ENCODE measurements at places on chromosomes 7 and 10. TPM values are rescaled to one million over a fixed set of nuclear protein-coding genes. Genes with fewer than 3 reads are reported as not detected.

PTPRZ1 gene
- 0.71 TPM for total RNA-seq

DNA sequence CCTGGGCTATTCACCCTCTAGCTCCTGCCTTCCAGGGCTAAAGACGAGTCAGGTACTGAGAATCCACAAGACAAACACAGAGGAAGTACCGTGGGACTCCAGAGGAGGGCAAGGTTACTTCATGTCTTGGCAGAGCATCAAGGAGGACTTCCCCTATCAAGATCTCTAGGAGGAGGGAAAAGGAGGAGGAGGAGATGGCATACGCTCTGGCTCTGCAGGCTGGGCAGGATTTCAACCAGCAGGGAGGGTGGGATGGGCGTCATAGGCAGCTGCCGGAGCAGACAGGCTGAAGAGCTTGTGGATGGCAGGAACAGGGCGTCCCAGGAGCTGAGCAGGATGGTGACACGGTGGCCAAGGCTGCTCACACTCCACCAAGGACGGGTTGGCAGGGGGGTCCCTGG is 21.3 kb downstream of the MDH2 start:
- peaks cover 10% of the 10 kb centered on the region for H3K4me1 ChIP-seq
- peak overlapping the region; percentile 74 for H3K27ac ChIP-seq
- H3K27me3 ChIP-seq: no peaks in the 10 kb centered on the region
- no peak overlapping the region for H3K4me3 ChIP-seq

CEP55 gene
- 1.3 TPM for total RNA-seq

GRCh38 chr7:18896343-18896975 is 221.0 kb downstream of the TWIST1 start:
- H3K4me1 ChIP-seq: no peaks in the 10 kb centered on the region
- no peak overlapping the region for H3K4me3 ChIP-seq
- DNase-seq: no peak
- H3K36me3 ChIP-seq: no peaks in the 10 kb centered on the region
- H3K27me3 ChIP-seq: no peaks in the 10 kb centered on the region
- H3K27ac ChIP-seq: no peak overlapping the region

DNA sequence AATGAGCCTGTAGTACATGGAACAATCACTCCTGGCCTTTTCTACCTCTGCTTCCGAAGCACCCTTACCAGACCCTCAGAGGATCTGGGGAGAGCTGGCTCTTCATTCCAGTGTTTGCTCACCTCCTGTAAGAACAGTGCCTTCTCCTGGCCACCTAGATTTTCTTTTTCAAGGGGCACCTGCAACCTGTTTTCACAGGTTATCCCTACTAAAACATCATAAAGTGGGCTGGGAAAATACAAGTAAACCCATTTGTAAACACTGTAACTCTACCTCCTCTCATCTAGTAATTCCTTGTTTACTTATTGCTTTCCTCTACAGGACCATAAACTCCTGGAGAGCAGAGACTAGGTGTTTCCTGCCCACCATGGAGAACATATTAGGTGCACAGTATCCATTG is 1.1 kb downstream of the PIK3AP1 start:
- no peak for DNase-seq
- no peaks in the 10 kb centered on the region for H3K36me3 ChIP-seq
- peaks cover 8% of the 10 kb centered on the region for H3K4me1 ChIP-seq
- H3K4me3 ChIP-seq: peak overlapping the region; percentile 80

- no peaks in the 10 kb centered on the region for H3K4me1 ChIP-seq
- no peaks in the 10 kb centered on the region for H3K27me3 ChIP-seq
- no peak overlapping the region for H3K4me3 ChIP-seq
- H3K36me3 ChIP-seq: peaks cover 3% of the 10 kb centered on the region
- no peak for DNase-seq
- no peak overlapping the region for H3K27ac ChIP-seq
Observed at GRCh38 chr7:30841801-30842541, 69.7 kb upstream of the AQP1 start.

DNA sequence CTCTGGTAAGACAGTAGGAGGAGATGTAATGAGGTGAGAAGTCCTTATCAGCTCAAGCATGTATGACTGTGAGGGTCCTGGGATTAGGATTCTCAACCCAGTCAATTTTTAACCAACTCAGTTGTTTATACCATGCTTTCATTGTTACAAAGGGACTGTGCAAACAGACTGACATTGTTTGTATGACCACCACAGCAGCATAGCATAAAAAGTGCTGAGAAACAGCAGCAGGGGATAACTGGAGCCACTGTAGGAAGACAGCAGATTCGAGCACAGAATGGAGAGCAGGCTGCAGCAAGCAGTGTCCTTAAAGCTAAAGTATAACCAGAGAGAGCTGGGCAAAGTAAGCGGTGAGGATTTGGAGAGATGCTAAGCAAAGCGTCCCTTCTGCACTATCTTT is 829.5 kb downstream of the REEP3 start:
- H3K4me1 ChIP-seq: no peaks in the 10 kb centered on the region
- H3K4me3 ChIP-seq: no peak overlapping the region
- no peaks in the 10 kb centered on the region for H3K27me3 ChIP-seq
- H3K27ac ChIP-seq: no peak overlapping the region

DEPP1 gene
- total RNA-seq: 85.0 TPM

DNA sequence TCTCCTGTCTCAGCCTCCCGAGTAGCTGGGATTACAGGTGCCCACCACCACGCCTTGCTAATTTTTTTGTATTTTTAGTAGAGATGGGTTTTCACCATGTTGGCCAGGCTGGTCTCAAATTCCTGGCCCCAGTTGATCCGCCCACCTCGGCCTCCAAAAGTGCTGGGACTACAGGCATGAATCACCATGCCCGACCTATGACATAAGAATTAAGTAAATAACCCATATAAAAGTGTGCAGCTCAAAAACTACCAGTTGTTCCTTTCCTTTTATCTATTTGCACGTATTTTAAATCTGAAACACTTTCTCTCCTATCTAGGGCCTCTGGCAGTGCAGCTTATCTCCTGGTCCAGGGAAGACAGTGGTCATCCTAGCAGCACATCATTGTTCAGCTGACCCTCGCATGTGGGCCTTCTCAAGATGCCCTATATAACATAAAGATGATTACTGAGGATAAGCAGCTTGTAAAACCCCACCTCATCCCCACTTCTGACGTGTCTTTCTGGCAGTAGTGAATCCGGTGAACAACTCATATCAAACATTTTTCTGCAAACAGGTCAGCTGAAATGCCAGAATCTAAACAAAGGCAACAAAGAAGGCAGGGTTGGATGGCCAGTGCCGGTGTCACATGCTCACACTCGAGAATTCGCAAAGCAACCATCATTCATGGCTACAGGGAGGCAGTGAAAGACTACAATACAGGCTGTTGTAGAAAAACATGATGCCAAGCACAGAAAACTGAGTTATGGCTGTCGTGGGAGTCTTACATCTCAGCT is 36.0 kb upstream of the KCNIP2 start:
- no peaks in the 10 kb centered on the region for H3K4me1 ChIP-seq
- no peak overlapping the region for H3K4me3 ChIP-seq
- no peaks in the 10 kb centered on the region for H3K36me3 ChIP-seq
- no peak for DNase-seq
- no peak overlapping the region for H3K27ac ChIP-seq

PKD1L1 gene
- not detected for total RNA-seq

GIMAP8 gene
- 12.0 TPM for total RNA-seq

DNA sequence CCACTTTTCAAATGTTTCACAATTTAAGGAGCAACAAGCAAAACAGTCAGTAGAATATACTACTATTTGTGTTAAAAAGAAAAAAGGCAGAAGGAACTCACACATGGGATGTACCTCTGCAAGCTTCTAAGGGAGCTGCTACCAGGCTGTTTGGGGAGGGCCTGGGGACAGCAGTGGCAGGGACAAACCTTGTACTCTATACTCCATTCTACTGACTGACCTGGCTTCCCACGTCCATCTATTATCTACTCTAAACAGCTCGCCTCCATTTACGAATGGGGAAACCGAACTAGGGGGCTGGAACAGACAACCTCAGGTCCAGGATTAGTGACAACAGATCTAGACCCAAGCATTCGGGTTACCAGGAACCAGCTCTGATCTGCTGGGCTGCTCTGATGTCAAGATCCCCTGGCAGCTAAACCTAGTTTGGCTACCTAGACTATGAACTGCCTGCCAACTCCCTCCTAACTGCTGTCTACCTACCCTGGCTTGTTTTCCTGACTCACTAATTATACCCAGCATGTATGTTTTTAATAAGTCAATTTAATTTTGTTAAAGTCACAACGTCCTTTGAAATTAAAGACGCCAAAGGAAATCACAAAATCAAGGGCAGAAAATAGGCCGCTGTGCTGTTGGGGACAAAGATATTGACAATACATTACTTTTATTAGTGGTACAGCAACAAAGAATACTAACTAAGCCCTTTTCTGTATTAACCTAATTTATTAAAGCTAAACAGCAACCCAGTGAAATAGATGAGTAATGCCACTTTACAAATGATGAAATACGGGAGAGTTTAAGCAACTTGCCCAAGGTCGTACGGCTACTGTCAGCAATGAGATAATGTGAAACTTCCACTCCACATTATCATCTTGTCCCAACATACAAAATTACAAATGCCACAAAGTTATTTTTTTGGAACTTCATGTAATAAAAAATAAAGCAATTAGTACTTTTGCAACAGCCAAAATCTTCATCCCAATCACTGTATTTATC is 5.3 kb downstream of the PSAP start:
- no peak overlapping the region for H3K4me3 ChIP-seq
- peak overlapping the region; percentile 99 for H3K27ac ChIP-seq
- DNase-seq: no peak

- no peak overlapping the region for H3K4me3 ChIP-seq
- H3K27me3 ChIP-seq: no peaks in the 10 kb centered on the region
- DNase-seq: no peak
- H3K36me3 ChIP-seq: no peaks in the 10 kb centered on the region
- H3K4me1 ChIP-seq: peaks cover 24% of the 10 kb centered on the region
Observed at GRCh38 chr7:117041007-117041406, 87.7 kb downstream of the ST7 start.

PYROXD2 gene
- 20.0 TPM for total RNA-seq

CDC14C gene
- total RNA-seq: not detected

DNA sequence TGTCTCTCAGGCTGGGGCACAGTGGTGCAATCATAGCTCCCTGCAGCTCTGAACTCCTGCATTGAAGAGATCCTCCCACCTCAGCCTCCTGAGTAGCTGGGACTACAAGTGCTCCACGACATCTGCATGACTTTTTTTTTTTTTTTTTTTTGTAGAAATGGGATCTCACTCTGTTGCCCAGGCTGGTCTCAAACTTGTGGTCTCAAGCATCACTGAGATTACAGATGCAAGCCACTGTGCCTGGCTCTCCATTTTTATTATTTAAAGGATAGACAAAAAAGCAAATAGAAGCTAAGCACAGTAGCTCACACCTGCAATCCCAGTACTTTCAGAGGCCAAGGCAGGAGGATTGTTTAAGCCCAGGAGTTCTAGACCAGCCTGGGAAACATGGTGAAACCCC is 13.0 kb upstream of the KCTD7 start:
- DNase-seq: no peak
- no peak overlapping the region for H3K4me3 ChIP-seq
- no peaks in the 10 kb centered on the region for H3K27me3 ChIP-seq
- no peak overlapping the region for H3K27ac ChIP-seq

- no peaks in the 10 kb centered on the region for H3K36me3 ChIP-seq
- H3K27ac ChIP-seq: no peak overlapping the region
- no peak overlapping the region for H3K4me3 ChIP-seq
- H3K27me3 ChIP-seq: no peaks in the 10 kb centered on the region
Observed at GRCh38 chr7:16684935-16685334, 39.0 kb downstream of the BZW2 start.

GRCh38 chr7:84291756-84292155 is 97.2 kb upstream of the SEMA3A start:
- no peaks in the 10 kb centered on the region for H3K36me3 ChIP-seq
- no peak overlapping the region for H3K4me3 ChIP-seq
- no peaks in the 10 kb centered on the region for H3K4me1 ChIP-seq

DNA sequence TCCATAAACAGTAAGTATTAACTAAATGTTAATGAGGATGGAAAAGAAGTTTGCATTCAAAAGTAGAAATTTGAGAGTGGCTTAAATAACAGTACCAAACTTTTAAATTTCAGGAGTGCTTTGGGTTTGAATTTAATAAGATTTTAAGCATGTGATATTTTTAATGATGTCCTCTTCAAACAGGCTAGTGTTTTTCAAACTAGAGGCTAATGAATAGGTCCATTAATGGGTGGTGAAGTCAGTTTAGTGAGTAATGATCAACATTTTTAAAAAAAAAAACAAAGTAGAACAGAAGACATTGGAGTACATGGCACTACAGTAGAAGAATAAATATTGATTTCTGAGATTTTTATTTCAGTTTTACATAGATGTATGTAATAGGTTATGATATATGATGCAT is 72.9 kb downstream of the AKAP9 start:
- no peaks in the 10 kb centered on the region for H3K36me3 ChIP-seq
- no peak overlapping the region for H3K4me3 ChIP-seq
- no peaks in the 10 kb centered on the region for H3K4me1 ChIP-seq
- H3K27me3 ChIP-seq: no peaks in the 10 kb centered on the region
- no peak for DNase-seq

GRCh38 chr7:9149499-9150082 is 716.2 kb downstream of the NXPH1 start:
- H3K27ac ChIP-seq: no peak overlapping the region
- no peaks in the 10 kb centered on the region for H3K4me1 ChIP-seq
- no peak for DNase-seq
- no peaks in the 10 kb centered on the region for H3K36me3 ChIP-seq
- H3K27me3 ChIP-seq: no peaks in the 10 kb centered on the region

DNA sequence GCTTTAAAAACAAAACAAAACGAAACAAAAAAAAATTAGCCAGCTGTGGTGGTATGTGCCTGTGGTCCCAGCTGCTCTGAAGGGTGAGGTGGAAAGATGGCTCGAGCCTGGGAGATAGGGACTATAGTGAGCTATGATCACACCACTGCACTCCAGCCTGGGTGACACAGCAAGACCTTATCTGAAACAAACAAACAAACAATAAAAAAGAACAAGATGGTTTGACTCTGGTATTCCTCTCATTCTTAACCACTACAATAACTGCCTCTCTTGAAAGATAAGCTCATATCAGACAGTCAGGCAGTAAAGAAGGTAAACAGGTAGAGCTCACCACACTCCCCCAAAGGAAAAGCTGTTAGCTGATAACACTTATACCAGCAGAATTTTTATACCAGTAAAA is 14.1 kb upstream of the DUSP5 start:
- no peak overlapping the region for H3K27ac ChIP-seq
- H3K36me3 ChIP-seq: no peaks in the 10 kb centered on the region
- no peak overlapping the region for H3K4me3 ChIP-seq

Measured in adrenal gland (tissue), 19 donors.